ENCODE measurements at places on chromosomes 11 and 22. TPM values are rescaled to one million over a fixed set of nuclear protein-coding genes. Genes with fewer than 3 reads are reported as not detected.

Gene MRGPRE
- 0.36 TPM for total RNA-seq

Gene SEC14L6
- 0.52 TPM for total RNA-seq

GRCh38 chr11:63952570-63952969 lies 13.8 kb downstream of the NAA40 start:
- no peak for ATAC-seq

Gene TST
- total RNA-seq, result 5.9 TPM

Data from motor neuron (in vitro differentiated cells).